ENCODE measurements at places on chromosomes 4 and X.

GRCh38 chr4:150006197-150006596, 72.0 kb upstream of the DCLK2 start:
- peak; percentile 82 for DNase-seq

- DNase-seq: no peak
Measured at GRCh38 chr4:76654084-76654483, 219.1 kb downstream of the SHROOM3 start.

- DNase-seq: no peak
Measured at GRCh38 chr4:121975784-121976183, 23.9 kb upstream of the TRPC3 start.

GRCh38 chrX:22063284-22063683, 31.2 kb downstream of the PHEX start:
- no peak for DNase-seq

GRCh38 chr4:71389149-71389827, 50.5 kb downstream of the SLC4A4 start:
- DNase-seq: peak; percentile 68

DNA sequence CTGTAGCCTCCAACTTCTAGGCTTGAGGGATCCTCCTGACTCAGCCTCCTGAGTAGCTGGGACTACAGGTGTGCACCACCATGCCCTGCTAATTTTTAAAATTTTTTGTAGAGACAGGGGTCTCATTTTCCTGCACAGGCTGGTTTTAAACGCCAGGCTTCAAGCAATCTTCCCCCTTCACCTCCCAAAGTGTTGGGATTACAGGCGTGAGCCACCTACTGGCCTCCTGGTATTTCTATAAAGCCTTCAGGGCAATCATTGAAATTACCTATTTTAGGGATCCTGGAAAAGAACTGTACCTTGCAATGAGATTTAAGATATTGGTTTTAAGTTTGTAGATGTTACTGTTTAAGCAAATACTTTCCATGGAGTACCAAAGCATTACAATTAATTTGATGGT, 13.5 kb upstream of the PLS3 start:
- DNase-seq: no peak

DNA sequence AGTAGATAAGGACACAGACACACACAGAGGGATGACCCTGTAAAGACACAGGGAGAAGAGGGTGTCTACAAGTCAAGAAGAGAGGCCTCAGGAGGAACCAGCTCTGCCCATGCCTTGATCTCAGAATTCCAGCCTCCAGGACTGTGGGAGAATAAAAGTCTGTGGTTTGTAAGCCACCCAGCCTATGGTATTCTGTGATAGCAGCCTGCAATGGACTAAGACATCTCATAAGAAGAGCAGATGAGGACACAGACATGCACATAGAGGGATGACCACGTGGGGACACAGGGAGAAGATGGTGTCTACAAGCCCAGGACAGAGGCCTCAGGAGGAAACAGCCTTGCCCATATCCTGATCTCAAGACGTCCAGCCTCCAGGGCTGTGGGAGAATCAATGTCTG, 9.4 kb downstream of the XG start:
- no peak for DNase-seq

GRCh38 chr4:43680421-43680820, 768.2 kb downstream of the KCTD8 start:
- no peak for DNase-seq

DNA sequence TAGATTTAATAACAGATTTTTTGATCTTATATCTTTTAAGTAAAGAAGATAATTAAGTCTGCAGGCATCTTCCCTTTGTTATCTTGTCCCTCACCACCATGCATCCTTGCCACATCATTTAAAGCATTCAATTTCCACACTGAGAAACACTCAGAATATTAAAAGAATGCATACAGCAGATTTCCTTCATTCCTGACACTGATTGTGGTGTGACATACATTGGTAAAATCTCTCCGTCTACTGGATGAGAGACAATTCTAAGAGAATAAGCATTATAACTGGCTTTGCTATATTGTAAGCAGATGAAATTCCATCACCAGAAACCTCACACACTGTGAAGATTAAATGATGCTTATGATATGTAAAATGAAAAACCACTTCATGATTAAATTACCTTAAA, 97.4 kb upstream of the TRPC5OS start:
- DNase-seq: peak; percentile 26

DNA sequence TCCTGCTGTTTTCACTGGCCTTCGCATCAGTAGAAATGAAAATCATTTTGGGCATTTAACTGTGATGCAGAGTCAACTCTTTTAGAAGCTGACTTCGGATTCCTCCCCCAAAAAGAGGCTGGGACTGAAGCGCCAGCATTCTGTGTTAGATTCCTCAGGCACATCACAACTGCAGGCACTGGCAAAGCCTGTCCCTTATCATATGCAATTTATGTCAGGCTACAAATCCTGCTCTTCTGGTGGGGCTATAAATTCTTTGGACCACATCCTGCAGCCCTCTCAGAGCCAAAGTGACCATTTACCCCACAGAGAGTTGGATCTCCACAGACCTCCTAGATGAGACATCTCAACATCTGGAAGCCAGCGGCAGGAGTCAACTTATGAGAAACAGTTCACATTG, 138.4 kb downstream of the CBR4 start:
- peak; percentile 87 for DNase-seq

DNA sequence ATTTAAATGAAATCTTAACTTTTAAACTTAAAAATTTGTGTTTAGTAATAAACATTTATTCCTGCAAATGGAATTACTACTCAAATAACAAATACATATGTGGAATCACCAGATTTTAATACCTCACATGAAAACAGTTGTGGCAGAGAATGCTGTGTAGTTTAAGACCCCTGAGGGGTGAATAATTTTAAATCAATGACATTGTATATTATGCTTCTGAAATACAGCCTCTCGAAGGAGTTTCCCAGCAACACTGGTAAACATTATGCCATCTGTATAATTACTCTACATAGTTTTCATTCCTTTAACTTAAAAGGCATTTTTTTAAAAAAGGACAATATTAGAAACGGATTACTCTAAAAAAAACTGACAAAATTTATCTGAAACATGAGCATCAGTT, 2313.3 kb downstream of the ARAP2 start:
- DNase-seq: no peak

GRCh38 chr4:124018383-124019317, 622.1 kb downstream of the SPRY1 start:
- peak; percentile 89 for DNase-seq

GRCh38 chrX:56233100-56233499, 944 bp downstream of the KLF8 start:
- DNase-seq: no peak

DNA sequence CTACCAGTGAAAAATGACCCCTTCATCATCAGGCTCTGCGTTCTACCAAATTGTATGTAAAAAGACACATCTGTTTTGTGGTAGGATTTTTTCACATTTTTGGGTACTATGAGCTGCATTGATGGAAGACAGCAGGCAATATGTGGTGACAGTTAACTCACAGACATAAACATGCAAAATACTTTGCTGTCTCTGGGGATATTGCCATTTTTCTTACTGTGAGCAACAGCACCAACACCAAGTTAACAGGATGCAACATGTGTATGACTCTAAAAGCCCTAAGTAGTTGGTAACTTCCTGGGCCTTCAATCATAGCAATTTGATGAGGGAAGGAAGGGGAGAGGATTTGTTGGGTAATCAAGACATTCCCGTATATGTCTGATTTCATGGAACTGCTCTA, 56.4 kb upstream of the DRP2 start:
- DNase-seq: no peak

DNA sequence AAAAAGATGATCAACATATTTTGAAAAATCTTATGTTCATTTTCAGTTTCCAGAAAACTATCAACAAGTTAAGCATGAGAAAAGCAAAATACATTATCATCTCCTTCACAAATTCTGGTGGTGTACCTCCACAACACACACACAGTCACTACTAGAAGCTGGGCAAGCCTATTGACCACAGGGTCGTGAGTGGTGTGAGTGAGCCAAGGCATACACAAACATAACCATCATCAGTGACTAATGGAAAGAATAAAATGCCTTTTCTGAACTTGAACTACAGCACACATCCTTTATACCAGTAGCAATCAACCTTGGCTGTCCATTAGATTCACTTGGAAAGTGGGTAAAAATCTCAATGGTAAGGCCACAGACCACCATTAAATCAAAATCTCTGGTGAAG, 180.2 kb downstream of the FAM47B start:
- DNase-seq: no peak

- DNase-seq: peak; percentile 60
Measured at GRCh38 chrX:65690057-65690855, 22.8 kb downstream of the MSN start.

DNA sequence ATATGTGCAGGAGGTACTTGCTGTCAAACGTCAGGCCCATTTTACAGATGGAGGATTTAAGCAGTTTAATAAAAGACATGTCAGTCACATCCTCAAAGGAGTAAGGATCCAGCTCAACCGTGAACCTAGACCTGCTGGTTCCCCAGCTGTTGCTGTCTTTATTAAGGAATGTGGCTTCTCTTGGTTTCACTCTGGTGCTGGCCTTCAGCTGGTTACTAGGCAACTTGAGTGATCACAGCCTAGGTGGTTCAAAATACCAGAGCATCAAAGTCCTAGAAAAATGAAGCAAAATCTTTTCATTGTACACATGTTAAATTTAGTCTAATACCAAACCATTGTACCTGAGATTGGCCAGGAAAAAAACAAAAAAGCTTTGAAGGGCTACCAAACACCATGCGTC, 32.7 kb upstream of the GLRA2 start:
- no peak for DNase-seq

DNA sequence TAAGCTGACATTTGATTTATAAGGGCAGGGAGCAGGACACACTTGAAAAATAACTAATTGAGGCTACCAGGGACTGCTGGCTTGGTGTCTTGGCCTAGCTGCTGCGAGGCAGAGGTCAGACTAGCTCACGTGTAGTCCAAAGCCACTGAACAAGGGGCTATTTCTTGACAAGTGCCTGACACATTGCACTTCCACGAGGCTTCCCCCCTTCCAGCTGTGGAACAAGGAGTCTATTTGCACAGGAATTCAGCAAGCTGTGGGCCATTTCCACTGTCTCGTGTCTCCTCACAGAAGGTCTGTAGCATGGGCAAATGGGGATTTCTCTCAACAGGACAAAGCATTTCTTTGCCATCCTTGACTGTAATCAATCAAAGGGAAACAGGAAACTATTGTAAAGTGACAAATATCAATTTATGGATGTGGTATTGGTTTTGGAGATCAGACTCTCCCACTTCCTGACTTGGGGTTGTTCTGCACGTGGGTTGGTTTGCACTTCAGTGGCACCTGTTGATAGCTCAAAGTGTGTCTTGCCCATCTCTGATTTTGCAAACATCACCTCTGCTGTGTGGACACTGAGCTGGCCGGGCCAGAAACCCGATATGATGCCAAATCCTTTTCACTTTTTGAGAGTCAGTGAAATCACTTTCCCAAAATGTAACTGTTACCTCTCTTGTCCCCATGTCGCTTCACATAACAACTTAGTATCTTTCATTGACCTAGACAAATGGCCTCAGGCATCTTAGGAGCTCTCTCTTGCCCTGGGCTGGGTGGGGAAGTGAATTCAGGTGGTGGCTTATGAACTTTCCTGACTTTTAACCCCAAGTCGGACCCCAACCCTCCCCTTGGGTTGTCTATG, 107.4 kb upstream of the MAMLD1 start:
- DNase-seq: no peak

DNA sequence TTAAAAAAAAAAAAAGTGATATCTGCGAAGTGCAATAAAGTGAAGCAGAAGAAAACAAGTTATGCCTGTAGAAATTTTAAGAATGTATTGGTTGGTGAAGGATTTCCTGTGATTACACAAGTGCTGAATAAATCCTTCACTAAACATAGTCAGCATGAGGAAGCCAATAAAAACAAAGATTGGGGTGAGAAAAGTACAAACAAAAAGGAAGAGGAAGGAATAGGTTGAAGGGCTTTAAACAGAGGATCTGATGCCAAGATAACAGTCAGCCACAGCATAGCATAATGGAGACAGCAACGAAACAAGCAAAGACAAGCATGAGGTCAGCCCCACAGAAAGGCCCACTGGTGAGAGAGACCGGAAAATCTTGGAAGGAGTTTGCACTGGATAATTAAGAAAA, 372.2 kb downstream of the ADAM29 start:
- DNase-seq: peak; percentile 45

DNA sequence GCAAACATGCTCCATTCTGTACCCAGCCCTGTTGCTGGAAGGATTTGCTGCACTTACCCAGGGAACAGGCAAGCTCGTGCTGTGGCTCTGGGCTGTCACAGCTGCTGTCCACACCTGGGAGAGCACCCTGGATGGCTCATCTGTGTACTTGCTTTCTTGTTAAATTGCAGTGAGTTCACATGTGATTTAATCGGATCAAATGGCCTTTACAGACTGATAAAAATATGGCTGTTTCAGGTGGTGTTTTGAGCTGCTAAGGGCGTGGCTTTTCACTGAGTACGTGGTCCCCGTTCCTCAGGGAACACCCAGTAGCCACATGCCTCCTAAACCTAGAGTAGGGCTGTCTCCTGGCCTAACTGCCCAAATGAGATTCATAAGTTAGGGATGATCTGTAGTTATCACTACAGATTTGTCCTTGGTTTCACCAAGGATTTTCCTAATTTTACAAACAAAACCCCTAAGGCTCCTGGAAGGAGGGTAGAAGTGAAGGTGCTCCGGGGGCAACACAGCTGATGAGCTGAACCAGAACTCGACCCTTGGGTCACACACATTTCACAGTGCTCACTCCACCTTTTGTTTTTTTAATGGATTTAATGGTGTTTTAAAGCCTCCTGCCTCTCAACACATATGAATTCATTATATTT, 13.7 kb downstream of the KLKB1 start:
- DNase-seq: no peak

DNA sequence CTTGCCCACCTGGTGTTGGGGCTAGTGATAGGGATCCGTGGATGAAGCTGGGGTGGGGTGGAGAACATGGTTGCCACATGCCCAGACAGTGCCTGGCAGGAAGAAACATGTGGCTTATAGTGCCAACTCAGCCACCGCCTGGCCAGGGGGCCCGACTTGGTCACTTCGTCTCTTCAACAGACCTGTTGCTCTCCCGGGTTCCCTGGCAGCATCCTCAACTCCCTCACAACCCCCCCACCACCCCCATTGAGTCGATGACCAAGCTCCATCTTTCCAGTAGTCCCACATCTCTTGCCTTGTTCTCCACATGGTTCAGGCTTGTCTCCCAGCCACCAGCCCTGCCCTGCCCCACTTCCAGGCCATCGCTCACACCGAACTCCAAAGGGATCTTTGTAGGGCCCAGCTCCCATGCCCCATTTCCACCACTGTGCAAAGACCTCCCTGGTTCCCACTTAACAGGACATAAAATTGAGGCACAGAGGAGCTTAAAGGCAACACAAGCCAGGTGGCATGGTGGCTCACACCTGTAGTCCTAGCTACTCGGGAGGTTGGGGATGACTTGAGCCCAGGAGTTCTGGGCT, 7.8 kb downstream of the PNCK start:
- DNase-seq: no peak

GRCh38 chr4:16192057-16192456, 34.2 kb downstream of the TAPT1 start:
- DNase-seq: no peak

DNA sequence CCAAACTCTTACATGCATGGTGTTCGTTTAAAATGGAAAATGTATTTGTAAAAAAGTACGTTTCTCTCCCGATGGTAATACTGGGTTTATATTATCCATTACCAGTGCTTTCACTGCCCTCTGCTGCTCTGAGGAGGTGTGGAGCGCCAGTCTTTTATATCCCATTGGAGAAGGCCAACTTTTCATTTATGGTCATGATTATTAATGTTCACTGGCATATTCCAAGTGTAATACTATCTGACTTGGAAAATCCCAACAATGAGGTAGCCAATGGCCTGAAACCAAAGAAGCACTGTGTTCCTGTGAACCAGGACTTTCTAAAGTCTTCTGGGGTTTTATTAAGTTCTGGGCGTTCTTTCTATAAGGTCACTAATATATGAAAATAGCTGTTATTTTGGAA, 80.7 kb downstream of the SYNPO2 start:
- peak; percentile 78 for DNase-seq
